ENCODE measurements at places on chromosomes 2 and 18.

DNA sequence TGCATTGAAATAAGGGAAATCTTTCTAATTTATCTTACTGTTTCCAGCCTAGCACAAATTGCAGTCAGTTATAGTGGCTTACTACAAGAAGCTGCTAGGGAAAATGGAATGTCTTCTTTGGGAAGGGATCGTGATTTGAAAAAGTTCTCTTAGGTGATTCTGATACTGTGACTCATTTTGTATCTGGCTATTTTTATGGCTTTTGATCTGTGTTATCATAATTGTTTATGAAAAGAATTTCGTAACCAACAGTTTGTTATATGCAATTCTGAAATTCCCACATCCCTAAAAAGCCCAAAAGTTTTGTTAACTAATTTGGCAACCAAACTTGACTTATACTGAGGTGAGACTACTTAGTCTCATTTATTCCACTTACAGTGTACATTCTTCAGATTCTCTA is 12.4 kb downstream of the PTPN4 start:
- DNase-seq, result no peak

DNA sequence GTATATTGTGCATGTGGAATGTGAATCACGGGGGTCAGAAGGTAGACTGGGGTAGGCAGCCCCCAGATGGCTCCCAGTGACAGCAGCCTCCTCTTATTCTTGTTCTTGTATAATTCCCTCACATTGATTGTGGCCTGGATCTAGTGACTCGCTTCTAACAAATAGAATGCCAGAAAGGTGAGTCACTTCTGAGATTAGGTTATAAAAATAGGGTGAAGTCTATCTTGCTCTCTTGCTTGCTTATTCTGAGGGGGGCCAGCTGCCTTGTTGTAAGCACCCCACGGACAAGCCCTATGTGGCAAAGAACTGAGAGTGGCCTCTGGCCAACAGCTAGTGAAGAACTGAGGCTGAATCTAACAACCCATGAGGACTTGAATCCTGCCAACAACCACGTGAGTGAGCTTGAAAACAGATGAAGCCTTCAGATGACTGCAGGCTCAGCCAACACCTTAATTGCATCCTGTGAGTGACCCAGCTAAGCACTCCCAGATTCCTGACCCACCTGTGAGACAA is 15.6 kb upstream of the RMND5A start:
- no peak for DNase-seq

DNA sequence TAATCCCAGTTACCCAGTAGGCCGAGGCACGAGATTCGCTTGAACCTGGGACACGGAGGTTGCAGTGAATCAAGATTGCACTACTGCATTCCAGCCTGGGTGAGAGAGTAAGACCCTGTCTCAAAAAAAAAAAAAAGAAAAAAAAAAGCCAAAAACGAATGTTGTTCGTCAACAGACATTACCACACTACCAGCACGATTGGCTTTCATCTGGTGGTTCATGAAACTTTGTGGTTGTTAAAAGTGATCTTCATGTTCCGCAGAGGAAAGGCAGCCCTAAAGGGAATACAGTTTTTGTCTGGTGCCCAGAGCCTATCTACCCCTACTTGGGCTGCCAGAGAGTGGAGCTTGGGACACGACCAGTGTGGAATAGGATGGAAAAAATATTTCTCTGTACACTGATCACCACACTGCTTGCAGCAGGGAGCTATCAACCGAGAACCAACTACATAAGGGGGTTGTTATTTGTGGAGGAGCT is 13.6 kb upstream of the CXCR4 start:
- no peak for DNase-seq

GRCh38 chr2:201996006-201996405 is 37.6 kb upstream of the FZD7 start:
- no peak for DNase-seq

GRCh38 chr2:181784556-181784955 is 104.2 kb upstream of the NEUROD1 start:
- DNase-seq, result no peak

GRCh38 chr18:68772268-68772667 is 25.6 kb upstream of the CCDC102B start:
- DNase-seq, result no peak

- peak; percentile 95 for DNase-seq
Measured at GRCh38 chr2:43210467-43211303, 15.7 kb downstream of the ZFP36L2 start.

- DNase-seq, result peak; percentile 27
Measured at GRCh38 chr2:202178346-202178958, 59.9 kb downstream of the SUMO1 start.

DNA sequence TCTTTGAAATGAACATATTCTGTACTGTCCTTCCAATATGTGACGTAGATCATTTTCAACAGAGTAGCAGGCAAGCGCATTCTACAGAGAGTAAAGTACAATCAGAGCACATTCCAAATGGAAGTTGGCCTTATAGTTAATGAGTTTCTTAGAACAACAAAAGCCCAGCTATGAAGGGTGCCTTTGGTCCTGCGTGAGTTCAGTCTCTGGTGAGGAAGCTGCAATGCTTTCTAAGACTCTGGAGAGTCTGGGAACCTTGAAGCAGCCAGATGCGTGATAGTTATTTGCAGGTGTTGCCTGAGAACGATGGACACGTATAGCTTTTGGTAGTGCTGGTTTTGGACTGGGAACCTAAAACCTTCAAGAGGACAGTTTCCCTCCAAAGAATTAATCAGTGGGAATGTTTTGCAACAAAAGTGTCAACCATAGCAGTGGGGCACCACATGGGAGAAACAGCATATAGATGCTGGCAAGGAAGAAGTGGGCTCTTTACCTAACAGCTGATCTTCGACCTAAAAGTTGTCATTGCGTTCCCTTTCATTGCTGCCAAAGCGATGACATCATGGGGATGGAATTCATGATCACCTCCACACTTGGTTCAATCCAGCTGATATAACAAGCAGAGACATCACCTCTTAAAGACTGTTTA is 9.3 kb upstream of the SNORC start:
- DNase-seq, result no peak

- DNase-seq, result no peak
Measured at GRCh38 chr2:8279506-8279905, 402.4 kb upstream of the ID2 start.

DNA sequence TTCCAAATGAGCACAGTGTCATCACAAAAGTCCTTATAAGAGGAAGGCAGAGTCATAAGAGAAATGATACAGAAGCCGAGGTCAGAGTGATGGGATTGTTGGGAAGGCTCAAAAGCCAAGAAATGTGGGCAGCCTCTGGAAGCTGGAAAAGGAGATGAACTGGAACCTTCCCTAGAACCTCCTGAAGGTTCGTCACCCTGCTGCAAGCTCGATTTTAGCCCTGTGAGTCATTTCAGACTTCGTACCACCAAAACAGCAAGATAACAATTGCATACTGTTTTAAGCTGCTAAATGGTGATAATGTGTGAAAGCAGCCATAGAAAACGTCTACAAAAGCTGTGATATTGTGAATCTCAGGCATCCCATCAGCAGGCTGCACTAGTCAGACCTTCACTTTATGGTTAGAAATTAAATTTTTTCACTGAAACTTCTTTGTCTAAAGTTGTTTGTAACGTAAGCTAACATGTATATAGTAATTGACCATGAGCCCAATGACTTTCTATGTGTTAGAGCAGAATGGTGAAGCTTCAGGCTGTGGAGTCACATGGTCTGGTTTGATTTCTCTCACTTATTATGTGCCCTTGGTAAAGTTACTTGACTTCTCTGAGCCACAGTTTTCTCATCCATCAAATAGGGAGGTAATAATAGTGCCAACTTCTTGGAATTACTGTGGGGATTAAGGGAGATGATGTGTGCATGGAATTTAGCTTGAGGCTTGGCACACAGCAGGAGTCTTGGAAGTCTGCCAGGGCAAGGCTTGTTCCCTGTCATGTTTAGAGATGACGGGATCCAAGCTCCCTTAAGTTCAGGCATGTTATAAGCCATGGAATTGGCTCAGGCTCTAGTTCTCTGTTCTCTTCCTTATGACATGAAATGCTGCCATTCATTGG is 132.0 kb upstream of the CCDC195 start:
- no peak for DNase-seq

GRCh38 chr2:129233751-129234406 is 745.6 kb upstream of the RAB6C start:
- DNase-seq, result no peak

- no peak for DNase-seq
Measured at GRCh38 chr2:192953116-192953515, 758.4 kb upstream of the TMEFF2 start.

DNA sequence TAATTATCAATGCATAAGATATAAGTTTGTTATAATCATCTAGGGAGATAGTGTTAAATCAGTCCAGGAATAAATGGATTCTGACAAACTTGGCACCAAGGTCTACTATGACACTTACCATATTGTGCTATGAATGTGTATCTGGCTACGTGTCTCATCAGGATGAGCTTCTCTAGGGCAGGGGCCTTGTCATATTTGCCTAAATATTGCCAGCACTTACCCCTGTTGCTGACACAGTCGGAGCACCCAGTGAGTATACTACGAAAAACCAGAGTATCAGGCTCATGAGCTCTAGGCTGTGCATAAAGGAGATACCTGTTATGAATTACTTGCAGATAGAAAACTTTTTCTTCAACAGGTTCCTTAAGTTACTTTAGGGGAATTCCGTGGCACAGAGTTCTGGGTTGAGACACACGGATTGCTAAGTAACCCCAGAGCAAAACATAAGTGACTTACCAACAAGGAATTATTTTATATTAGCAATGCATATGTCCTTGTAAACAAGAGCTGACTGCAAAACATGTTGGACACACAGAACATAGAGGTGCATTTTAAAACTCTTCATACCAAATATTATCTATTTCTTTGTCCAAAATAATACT is 7.7 kb upstream of the TTC39C start:
- DNase-seq, result no peak

DNA sequence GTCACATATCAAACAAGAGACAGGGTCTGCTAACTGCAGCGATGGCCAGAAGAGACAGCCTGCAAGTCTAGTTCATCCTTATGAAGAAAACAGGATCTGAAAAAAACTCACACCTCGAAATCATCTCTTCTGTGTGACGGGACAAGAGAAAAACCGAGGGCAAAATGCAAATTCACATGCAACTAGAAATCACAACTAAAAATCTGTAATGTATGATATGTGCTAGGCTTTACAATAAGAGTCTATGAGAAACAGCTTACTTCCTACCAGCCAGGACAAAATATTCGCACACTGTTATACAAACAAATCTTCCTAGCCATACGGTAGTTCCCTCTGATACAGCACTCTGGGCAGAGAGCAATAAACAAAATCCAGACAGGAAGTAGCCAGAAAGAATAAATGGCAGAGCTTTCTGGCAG is 48.8 kb downstream of the ANKRD44 start:
- DNase-seq, result no peak

GRCh38 chr2:55123851-55124269 is 73.6 kb upstream of the RTN4 start:
- no peak for DNase-seq

GRCh38 chr18:51257150-51257549 is 59.7 kb upstream of the MEX3C start:
- no peak for DNase-seq

DNA sequence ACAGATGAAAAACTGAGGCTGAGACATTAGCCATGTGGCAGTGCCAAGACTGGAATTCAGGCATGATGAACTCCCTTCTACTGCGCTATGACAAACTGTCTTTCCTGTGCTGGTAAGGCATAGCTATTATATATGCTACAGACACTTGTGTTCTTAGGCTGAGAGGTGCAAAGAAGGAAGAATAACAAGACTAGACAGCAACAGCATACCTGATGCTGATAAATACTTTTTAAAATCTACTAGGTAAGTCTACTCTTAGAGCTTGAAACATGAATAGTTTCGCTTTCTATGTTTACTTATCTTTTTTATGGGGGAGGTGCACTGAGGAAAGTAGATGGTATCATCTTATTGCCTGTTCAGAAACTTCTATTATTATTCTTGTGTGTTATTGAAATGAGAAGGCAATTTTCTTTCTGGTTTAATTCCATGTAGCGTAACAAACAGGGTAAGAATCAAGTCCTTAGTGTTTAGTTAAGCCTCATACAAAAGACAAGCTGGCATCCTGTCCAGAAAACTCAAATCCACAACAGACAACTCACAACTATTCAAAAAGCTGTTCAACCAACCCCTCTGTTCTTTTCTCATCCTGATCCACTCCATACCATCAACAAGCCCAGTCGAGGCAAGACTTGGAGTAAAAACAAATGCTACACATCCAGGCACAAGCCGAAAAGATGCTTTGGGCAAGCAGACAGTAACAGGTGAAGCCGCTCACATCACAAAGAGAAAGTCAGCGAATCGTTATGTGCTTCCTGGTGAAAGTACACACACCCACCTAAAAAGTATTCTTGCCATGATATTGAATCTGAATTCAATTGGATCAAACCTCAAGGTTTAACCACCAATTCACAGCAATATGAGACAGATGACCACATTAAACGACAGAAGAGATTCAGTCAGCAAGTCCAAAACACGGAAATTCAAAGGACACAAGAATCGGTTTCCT is 1.5 kb downstream of the TTC32 start:
- no peak for DNase-seq

- no peak for DNase-seq
Measured at GRCh38 chr18:4198956-4199355, 256.2 kb downstream of the DLGAP1 start.

GRCh38 chr2:189580658-189581353 is at the start of gene SLC40A1:
Gene SLC40A1, minus strand, starts transcription at chr2:189580786. Its CDS starts 326 bp downstream, at chr2:189580460.
- no peak for DNase-seq

GRCh38 chr2:214904634-214905033 is 95.2 kb upstream of the BARD1 start:
- no peak for DNase-seq

DNA sequence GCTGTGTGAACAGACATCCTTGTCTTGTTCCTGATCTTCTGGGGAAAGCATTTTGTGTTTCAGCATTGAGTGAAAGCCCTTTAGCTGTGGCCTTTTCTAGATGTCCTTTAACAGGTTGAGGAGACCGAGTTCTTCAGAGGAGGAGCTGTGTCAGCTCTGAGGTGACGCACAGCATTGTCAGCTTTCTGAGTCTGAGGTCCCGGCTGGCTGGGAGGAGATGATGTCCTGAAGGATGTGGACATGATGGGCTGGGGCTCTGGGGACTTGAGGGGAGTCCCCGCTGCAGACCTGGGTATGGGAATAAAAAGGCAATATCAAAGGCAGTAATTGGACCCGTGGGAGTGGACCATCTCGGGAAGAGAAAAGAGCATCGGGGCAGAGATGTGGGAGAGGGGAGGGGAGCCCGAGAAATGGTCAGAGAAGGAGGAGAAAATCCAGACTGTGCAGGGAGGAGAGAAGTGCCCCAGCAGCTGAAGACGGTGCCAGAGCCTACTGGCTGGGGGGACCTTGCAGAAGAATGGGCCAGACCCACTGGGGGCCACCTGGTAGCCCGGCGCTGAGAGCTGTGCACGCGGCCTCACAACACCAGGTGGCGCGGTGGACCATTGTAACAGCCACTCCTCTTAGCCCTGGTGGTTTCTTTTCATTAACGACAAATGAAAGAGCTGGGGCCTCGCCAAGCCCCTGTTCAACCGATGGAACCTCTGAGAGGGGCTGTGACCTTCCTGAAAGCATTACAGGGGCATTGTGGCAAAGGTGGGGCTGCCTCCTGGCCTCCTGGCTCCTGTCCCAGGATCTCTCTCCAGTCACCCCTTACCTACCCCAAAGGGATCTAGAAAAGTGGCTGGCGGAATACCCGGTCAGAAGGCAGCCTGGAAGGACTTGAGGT is 61.6 kb downstream of the ST3GAL5 start:
- no peak for DNase-seq

GRCh38 chr2:217147818-217148217 is 288.0 kb upstream of the TNP1 start:
- DNase-seq, result no peak
